Stimulated activated CD4-positive, alpha-beta T cell treated with anti-CD3 and anti-CD28 coated beads, Interleukin-4, amount 100 ng/mL, for 48 hours (primary cell): ENCODE measurements at places on chromosomes 2 and 18.

- no peak for DNase-seq
These were observed 7.3 kb downstream of the SFXN5 start for GRCh38 chr2:73063909-73064875.

DNA sequence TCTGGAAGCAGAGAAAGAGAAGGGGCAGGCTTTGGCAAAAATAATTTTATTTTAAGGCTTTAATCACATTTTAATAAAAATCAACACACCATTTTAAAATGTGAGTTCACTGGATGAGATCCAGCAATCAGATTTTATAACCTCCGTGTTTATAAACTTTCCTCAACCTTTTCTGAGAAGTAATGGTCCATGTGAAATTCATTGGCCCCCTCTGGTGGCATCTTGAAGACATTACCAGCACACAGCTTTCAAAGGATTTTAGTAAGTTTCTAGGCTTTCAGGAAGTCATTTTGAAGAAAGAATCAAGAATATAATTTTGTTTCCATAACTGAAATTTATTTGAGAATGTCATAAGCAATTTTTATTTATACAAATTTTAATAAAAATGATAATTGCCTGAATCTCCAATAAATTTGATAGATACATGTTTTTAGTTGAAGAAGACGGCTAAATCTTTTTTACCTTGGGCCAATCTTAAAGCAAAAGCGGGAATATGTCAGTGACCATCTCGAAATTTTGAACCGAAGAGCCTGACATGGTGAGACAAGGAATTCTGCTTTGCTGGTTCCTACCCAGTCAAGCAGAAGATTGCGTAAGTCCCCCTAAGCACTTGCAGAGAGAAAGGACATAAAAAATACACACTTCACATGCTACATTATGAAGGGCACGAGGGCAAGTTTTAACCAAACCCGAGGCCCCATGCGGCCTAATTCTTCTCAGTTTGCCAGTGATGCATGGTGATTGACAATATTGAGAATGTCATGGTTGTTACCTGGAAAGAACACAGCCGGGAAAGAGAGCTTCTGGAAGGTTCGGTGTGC is 128.4 kb upstream of the CBLN2 start:
- no peak for DNase-seq

- DNase-seq: no peak
These were observed 82.2 kb upstream of the LGALSL start for GRCh38 chr2:64371727-64372126.

DNA sequence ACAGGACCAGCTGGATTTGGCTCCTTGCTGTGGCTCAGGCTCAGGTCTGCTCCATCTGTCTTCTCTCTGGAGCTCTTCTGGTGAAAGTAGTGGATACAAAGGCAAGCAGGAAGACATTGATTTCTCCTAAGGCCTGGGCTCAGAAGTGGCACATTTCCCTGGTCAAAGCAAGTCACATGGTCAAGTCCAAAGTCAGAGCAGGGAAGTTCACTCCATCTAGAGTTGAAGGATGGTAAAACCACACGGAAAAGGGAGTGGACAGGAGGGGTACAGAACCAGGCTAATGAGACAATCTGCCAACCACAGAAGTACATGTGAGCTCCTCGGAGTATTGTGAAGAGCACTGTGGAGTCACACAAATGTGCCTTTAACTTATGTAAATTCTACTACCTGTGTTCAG is 66.1 kb downstream of the MARCO start:
- no peak for DNase-seq

DNA sequence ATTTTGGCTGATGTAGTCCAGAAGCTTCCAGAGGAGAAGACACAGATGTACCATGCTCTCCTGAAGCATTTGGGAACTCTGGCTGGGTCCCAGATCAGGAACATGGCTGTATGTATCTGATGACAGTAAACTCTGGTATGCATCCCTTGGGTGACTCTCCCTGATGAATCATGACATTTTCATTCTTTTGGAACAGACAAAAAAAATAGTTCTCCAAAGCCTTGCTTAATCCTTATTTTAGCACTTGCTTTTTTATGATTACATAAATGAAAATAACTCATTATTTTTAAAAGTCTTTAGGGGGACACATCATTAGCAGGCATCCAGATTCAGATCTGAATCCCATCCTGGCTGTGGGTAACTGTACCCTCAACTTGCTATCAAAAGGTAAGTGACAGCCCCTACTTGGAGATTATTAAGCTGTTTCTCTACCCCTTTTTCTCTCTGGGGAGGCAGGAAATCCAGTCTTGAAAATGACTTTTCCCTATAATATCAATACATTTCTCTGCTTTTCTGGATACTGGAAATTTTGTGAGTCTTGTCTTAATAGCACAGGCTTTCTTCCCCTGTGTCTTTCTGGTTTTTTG is 23.3 kb downstream of the AOX1 start:
- DNase-seq: no peak

DNA sequence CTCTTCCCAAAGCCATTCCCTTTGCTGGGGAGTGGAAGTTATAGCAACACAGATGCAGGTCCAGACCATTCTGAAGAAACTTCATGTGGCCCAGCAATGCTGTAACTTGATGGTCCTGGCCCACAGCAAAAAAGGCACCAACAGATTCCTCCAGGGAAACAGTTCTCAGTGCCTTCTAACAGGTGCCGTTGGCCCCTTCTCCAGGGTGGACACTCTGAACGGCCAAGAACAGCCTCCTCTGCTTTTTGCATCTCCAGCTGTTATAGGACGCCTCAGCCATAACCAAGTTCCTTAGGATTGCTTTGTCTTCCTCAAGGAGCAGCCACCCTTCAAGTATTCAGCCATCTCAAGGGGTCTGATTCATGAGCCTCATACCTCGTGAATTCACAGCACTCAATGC is 38.0 kb downstream of the MARCO start:
- no peak for DNase-seq

GRCh38 chr18:55115606-55116005 is 156.3 kb upstream of the CCDC68 start:
- DNase-seq: no peak

GRCh38 chr2:209413311-209414014 is 10.4 kb upstream of the MAP2 start:
- DNase-seq: no peak

- DNase-seq: no peak
These were observed 606 bp downstream of the AGBL5 start for GRCh38 chr2:27051902-27052645.

DNA sequence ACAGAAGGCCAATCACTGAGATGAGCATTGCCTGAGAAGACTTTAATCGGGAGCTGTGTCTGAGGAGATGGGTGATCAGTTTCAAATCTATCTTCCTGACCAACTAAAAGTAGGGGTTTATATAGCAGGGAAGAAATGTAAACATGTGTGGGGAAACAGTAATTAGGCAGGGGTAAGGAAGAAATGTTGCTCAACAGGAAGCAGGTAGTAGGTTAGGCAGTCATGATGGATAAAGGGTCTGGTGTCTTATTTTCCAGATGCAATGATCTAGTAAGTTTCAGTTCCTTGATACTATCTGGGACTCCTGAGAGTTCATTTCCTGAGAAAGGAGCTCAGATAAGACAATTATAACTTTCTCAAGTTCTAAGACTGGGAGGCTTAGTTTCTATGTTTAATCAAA is 33.8 kb upstream of the DNAJC10 start:
- DNase-seq: no peak

- no peak for DNase-seq
These were observed 22.7 kb upstream of the NCK2 start for GRCh38 chr2:105721991-105722511.

- DNase-seq: no peak
These were observed 110.2 kb downstream of the EPHA4 start for GRCh38 chr2:221461901-221462300.

DNA sequence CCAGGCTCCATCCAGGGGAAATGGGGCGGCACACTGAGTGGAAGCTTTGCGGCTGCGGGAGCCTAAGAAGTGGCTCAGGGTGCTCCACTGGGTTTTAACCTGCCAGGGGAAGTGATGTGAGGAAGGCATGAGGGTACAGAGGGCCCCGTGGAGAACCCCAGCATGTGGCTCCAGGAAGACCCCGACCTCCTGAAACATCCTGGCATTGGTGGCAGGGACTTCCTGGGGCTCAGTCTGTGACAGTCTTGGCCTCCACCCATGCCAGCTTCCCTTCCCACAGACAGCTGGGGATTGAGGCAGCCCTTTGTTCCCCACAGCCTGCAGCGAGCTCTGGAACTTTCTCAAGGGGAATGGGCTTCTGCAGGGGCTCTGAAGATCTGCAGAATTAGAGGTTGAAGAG is 146.6 kb downstream of the TNS1 start:
- DNase-seq: no peak

DNA sequence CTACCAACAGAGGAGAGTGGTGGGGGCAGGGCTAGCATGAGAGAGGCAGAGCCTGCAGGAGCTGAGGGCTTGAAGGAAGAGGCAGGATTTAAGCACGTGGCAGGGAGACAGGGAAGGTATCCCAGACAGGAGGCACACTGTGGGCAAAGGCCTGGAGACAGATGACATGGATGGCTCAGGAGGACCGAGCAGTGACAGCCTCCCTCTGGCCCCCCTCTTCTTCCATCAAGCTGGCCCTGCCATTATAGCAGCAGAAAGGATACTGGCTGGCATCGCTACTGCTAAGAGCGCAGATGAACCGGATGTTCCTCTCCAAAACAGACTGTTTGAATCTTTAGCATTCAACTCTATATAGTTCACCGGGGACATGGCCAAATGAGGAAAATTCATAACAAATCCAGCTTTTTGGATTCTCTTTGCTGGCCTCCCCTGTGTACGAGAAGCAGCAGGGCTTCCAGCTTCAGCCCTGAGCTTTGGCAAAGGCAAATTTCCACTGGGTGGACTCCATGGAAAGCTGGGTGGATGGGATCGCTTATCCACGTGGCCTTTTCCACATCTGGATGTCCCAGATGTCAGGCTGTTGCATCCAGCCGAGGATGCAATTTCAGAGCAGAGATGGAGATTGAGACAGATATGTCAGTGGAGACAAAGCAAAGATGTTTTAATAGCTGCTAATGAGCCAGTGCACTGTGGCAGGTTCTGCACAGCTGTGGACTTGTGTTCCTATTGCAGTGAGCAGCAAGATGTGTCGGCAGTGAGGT is 36.2 kb downstream of the CAPN13 start:
- no peak for DNase-seq

GRCh38 chr18:9631814-9632496 is 17.6 kb upstream of the PPP4R1 start:
- no peak for DNase-seq

DNA sequence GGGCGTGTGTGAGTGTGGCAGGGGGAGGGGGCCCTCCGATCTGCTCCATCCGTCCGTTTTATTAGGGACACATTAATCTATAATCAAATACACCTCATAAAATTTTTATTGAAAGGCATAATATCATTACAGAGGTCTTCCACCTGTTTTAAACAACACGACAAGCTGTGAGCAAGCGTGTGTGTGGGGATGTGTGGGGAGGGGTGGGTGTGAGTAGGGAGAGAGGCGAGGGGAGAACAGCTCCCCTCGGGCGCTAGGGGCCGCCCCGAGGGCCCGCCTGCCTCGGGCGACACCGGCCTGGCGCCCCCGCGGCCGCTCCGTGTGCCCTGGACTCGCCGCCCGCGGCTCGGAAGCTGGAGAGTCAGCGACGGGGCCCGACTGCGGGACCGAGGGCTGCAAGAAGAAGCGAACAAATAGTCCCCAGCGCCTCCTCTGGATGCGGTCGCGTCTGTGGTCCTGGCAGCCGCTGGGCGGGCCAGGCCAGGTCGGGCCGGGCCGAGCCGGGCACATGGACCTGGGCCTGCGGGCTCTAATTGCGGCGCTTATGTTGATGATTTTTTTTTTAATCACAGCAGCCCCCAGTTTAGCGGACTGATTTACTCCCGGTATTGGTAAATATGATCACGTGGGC is 352 bp upstream of the HOXD9 start:
- DNase-seq: no peak

DNA sequence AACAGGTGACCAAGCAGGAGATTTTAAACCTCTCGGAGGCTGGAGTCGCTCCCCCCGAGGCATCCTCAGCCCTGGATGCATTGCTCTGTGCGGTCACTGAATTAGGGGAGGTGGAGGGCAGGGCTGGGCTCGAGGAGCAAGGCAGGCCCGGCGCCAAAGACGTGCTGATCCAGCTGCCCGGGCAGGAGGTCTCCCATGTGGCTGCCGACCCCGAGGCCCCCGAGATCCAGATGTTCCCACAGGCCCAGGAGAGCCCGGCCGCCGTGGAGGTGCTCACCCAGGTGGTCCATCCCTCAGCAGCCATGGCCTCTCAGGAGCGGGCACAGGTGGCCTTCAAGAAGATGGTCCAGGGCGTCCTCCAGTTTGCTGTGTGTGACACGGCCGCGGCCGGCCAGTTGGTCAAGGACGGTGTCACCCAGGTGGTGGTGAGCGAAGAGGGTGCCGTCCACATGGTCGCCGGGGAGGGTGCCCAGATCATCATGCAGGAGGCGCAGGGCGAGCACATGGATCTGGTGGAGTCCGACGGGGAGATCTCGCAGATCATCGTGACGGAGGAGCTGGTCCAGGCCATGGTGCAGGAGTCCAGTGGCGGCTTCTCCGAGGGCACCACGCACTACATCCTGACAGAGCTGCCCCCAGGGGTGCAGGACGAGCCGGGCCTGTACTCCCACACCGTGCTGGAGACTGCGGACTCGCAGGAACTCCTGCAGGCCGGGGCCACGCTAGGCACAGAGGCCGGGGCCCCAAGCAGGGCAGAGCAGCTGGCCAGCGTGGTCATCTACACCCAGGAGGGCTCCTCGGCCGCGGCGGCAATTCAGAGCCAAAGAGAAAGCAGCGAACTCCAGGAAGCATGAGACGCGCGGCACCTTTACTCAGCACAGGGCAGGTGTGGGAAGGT is 145.1 kb downstream of the PTGR3 start:
- no peak for DNase-seq

GRCh38 chr2:25078170-25079049 is 36.5 kb downstream of the EFR3B start:
- no peak for DNase-seq

GRCh38 chr2:120141300-120142069 is 81.7 kb downstream of the TMEM185B start:
- DNase-seq: no peak
